ENCODE measurements at places on chromosomes 1 and 21.

GRCh38 chr1:45385302-45385701 lies 45.1 kb upstream of the MUTYH start:
- no peak for DNase-seq

DNA sequence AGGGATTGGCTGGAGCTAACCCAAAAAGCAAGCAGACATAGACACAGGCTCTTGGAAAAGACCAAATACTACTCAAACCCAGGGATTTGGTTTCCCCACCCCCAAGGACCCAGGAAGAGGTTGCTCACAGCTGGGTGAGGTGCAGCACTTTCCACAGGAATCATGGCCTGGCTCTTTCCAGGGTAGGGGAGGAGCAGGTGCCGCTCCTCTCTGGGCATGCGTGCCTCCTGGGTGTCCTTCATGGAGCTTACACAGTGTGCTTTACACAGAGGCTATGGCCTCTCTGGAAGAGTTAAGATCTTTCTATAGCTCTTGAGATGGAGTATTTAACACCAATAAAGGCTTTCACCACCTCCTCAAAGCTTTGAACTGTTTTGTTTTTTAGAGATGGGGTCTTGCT lies 88.3 kb downstream of the CD58 start:
- DNase-seq: no peak

- no peak for DNase-seq
Observed at GRCh38 chr1:116907351-116907750, 2.4 kb upstream of the PTGFRN start.

DNA sequence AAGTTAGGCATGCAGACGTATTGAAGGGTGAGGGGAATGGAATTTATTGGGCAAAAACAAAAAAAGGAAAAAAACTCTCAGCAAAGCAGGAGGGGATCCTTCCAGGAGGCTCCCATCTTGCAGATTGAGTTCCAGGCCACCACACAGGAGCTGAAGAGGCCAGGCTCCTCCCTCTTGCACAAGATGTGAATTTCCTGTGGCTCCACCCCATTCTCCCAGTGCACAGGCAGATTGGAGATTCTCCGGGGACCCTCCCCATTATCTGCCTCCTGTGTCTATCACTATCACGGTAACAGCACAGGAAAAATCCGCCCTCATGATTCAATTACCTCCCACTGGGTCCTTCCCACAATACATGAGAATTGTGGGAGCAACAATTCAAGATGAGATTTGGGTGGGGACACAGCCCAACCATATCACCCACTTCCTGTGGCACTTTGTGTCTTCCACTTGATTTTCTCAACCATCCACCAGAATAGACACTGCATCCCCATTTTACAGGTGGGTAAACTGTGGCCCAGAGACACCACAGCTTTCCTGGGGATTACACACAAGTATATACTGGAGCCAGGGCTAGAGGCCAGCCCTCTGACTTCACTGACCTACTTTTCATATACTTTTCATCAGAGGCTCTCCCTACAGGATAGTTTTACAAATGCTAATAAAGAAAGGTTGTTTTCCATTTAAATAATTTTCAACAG lies 18.9 kb upstream of the COL6A1 start:
- DNase-seq: no peak

DNA sequence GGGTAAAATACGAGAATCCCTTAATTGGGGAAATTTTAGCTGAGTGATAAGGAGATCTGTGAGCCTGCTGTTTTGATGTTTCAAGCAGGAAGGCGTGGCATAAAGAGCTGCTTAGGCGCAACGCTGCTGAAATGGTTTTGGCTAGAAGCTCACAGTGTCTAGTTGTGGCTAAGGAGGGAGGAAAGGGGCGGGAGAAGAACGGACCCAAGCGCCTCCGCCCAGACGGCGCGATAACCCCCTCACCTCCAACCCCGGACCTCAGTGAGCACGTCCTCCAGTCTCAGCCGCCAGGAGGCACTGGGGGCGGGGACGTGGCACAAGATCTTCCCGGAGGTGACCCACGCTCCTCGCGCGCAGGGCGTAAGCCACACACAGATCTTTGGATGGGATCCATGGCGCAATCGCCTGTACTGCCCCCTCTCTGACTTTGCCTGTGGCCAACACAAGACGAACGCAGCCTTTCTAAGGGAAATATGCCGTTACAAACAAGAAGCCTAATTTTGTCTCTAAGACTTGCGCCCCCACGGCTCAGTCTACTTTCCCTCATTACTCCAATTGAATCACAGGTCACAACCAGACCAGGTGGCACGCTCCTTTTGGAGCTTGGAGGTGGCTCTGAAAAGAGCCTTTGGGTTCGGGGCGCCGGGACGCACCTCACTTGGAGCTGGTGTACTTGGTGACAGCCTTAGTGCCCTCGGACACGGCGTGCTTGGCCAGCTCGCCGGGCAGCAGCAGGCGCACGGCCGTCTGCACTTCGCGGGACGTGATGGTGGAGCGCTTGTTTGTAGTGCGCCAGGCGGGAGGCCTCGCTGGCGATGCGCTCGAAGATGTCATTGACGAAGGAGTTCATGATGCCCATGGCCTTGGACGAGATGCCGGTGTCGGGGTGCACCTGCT lies 23.4 kb upstream of the RNF187 start:
- DNase-seq: no peak

DNA sequence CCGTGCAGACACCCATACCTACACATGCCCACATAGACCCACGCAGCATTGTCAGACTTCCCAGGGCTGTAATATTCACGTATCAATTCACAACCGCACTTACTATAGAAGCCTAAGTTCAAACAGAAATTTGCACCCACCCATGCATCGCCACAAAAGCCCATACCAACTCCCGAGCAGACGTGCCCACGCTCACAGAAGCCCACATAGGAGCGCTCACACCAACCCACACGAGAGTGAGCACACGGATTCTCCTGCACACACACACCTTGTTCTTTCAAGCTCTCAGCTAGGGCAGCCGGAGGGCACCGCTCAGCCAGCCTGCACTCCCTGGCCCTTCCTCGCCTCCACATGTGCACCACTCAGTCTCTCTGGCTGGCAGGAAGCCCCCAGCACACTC lies 4.6 kb downstream of the MFAP2 start:
- no peak for DNase-seq

Measured in stimulated activated CD4-positive, alpha-beta T cell treated with anti-CD3 and anti-CD28 coated beads, Interleukin-1b, Interleukin-23, amount 100 ng/mL, for 1 hour (primary cell).